SJSA1 (cell line): ENCODE measurements at places on chromosomes 11 and 22. TPM values are rescaled to one million over a fixed set of nuclear protein-coding genes. Genes with fewer than 3 reads are reported as not detected.
A peak's percentile ranks its signal among the peaks of the same experiment; 100 is the strongest.

TH gene
- total RNA-seq: not detected in 2 replicates

FXYD6 gene
- 0.05 TPM in 1 of 2 replicates, not detected in the other for total RNA-seq

DNA sequence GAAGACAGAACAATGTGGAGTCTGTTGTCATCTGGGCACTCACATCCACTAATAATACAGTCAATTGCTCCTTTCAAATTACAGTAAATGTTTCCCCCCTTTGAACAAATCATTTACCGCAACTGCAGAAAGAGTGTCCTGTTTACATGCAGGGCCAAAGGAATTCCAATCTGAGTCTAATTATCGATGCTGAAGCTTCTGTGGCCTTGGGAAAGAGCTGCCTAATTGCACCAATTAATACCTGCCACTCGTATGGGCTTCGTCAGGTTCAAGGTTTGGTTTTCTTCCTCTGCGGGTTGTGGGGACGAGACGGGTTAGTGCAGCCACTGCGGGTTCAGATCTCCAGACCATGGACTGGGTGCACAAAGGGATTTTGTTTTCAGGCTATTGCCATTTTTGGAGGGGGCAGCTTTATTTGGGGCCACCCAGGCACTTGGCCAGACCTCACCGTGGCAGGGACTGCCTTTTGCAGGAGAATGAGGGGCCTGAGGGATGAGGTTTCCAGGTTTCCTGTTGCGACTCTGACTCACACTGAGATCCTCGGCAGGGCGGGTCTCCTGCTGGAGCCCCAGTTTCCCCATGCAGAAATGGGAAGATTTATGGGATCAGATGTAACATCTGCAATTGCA is 147.6 kb downstream of the MIAT start:
- DNase-seq: peak; percentile 82

GRCh38 chr22:39514373-39514973 is 5.9 kb upstream of the ATF4 start:
- peak; percentile 40 for DNase-seq

GRCh38 chr11:71133946-71134345 is 118.4 kb downstream of the SHANK2 start:
- DNase-seq: no peak

- DNase-seq: no peak
Measured at GRCh38 chr11:72762641-72763304, 10.6 kb upstream of the ARAP1 start.

- DNase-seq: no peak
Measured at GRCh38 chr11:35583843-35584242, 34.4 kb upstream of the FJX1 start.
